NCI-H2227 treated with DMSO at 0.1 percent for 48 hours (cell line): ENCODE measurements at places on chromosomes 13 and 19.

DNA sequence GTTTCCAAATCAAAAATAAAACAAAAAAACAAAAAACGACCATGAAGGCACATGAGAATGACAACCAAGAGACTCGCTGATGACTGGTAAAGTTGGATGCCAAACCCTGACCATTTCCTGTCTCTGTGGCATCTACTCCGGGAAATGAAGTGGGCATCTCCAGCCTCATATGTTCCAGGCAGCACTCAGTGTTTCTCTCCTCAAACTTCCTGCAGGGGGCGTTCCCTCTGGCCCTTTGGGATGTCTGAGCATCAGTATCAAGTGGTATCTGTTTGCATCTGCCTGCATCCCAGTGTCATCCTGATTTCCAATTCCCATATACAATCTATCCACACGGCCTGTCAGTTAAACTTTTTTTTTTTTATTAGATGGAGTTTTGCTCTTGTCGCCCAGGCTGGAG, 9.8 kb upstream of the SIGLEC12 start:
- no peak for DNase-seq

- DNase-seq: no peak
Observed at GRCh38 chr19:47633996-47634395, 25.1 kb downstream of the BICRA start.

- DNase-seq: no peak
Observed at GRCh38 chr13:28049880-28050875, 50.2 kb downstream of the FLT3 start.

DNA sequence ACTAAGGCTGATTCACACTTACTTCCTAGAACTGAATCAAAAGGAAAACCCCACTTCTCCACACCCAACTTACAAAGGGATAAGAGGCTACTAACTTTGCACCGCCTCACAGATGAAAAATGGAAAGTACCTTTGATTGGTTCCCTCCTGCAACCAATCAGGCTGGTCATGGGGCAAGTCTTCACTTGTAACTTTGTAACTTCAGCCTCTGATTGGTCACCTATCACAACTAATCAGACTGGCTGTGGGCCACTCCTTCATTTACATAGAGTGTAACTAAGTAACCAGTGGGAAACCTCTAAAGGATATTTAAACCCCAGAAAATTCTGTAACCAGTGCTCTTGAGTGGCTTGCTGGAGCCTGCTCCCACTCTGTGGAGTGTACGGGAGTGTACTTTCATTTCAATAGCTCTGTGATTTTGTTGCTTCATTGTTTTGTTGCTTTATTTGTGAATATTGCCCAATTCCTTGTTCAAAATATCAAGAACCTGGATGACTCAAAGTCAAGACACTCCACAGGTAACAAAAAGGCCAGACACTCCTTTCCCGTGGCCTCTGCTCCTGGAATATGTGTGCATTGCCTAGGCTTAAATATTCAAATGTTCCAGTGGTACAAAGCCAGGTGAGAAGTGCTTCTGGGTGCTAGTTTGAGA, 50.5 kb downstream of the RFC3 start:
- no peak for DNase-seq

DNA sequence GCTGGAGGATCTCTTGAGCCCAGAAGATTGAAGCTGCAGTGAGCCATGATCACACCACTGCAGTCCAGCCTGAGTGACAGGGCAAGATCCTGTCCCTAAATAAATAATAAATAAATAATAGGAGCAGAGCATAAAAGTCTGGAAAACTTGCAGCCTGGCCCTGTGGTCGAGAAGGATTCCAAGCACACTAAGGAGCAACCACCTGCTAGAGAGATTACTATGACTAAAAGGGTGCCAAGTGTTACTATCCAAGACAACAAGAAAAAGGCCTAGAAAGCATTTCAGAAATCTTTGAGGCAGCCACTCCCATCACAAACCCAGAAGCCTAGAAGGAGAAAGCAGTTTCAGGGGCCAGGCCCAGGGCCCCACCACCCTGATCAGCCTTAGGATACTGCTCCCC, 46.1 kb downstream of the LHFPL6 start:
- DNase-seq: no peak
